ENCODE measurements at places on chromosomes 2 and 18. TPM values are rescaled to one million over a fixed set of nuclear protein-coding genes. Genes with fewer than 3 reads are reported as not detected.

DNA sequence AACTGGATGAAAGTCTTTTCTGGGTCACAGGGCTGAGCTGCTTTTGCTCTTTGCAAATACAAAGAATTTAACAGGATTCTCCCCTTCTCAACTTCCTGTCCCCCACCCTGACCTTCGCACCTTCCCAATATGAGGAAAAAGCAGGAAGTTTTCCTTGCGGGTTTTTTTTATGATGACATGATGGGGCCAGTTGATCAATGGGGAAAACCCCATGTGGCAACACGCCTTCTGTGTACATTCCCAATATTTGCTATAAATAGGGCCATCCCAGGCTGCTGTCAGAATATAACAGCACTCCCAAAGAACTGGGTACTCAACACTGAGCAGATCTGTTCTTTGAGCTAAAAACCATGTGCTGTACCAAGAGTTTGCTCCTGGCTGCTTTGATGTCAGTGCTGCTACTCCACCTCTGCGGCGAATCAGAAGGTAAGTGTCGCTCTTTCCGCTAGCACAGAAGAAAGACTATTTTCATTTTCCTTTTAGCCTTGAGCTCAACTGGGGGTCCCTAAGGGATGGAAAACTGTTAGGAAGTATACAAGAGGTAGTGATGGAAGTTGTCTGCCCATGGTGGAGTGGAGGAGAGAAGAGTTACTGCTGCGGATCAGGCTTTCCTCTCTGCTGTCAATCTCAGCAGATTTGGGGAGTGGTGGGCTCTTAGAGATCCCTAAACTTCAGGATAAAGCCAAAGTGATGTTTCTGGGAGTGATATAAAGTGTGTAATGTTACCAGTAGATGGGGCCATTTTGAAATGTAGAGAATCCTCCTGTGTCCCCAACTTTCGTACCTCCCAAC, at the start of gene CCL20:
TSS of gene CCL20 (plus strand) at position 281 of the 792 bp plus-strand sequence. CDS start at position 351, 70 bp downstream.
- DNase-seq, result no peak

- no peak for DNase-seq
These were observed 75.3 kb downstream of the LRRFIP1 start for GRCh38 chr2:237702441-237703391.

Gene TWSG1
- 45.4 TPM for total RNA-seq

DNA sequence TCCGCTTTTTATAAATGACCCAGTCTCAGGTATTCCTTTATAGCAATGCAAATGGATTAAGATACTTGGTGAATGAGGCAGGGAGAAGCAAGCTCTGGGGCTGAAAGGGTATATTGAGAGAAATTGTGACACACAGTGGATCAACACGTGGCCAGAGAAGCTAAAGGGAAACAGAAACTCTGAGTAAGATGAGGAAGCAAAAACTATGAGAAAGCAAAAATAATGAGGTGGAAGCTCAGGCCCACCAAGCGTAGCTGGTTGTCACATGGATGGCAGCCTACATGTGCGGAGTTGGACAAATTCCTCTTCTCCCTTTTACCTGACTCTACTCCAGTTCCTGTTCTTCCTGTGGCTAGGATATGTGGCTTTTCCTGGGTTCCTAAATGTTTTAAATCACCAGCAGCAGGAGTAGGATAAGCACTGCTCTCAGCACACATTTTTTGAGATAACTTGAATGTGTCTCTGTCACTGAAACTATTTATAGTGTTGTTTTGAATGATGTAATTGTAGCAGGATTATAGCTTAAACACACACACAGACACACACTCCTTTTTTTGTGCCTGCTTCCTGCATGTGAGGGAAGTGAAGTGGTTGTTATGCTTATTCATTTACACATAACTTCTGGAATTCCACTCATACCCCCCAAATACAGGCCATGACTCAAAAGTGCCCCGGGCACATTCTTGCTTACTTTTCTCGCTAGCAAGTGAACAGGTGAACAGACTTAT, 30.1 kb upstream of the EPC2 start:
- no peak for DNase-seq

Gene GREB1
- 35.4 TPM for total RNA-seq

Gene ICOS
- 1.7 TPM for total RNA-seq

GRCh38 chr18:70426818-70427217, 138.0 kb downstream of the SOCS6 start:
- no peak for DNase-seq

DNA sequence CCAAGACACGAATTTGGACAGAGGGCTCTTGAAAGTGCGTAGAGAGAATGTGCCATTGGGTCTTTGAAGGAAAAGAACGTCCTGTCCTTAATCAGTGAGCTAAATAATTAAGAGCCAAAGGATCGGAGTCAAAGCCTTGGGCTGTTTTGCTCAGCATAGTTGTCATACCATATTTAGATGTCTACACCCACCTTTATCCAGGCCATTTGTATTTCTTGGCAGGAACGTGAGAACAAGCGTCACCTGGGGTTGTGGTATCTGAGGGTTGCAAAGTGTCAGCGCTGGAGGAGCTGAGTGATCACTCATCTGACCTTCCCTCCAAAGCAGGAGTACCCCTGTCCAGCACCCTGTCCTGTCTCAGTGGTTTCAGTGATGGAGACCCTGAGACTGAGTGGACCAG, 4.5 kb downstream of the LPIN1 start:
- no peak for DNase-seq

Gene MC2R
- total RNA-seq, result not detected

Gene CPO
- total RNA-seq, result not detected

- DNase-seq, result no peak
These were observed 72.4 kb downstream of the SLC16A14 start for GRCh38 chr2:229996320-229996719.

DNA sequence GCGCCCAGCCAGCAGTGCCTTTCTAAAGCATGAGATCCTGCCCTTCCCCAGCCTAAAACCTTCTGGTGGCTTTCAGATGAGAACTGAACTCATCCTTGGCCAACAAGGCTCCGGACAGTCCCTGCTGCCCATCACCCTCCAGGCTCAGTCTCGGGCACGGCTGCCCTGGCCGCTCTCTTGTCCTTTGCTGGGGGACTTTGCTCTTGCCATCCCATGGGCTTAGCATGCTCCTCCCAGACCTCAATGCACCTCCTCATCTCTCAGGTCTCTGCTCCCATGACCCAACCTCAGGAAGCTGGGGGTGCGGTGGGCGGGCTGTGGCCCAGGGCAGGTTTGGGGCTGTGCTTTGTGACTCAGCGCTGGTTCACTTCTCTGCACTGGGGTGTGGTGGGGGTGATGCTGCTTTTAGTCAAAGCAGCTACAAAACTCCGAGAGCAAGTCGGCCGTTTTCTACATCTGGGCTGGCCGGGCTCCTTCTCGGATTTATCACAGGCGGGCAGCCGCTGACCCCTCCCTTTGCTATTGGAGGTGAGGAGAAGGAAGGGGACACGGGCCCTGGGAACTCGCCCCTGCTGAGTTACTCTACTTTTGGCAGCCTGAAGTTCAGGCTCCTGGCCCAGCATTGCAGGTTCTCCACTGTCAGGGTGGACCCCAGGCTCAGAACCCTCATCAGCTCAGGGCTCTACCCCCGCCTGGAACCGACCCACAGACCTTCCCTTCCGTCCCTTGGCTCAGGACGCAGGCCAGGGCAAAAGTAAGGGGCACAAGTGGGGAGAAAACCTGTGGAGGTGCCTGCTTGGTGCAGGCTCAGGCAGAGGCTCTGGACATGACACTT, 90.6 kb upstream of the TAF1B start:
- no peak for DNase-seq

Gene TMEM247
- total RNA-seq, result not detected

Gene MAP3K2
- total RNA-seq, result 36.6 TPM

GRCh38 chr2:25692143-25692542, 18.8 kb upstream of the DTNB start:
- no peak for DNase-seq

DNA sequence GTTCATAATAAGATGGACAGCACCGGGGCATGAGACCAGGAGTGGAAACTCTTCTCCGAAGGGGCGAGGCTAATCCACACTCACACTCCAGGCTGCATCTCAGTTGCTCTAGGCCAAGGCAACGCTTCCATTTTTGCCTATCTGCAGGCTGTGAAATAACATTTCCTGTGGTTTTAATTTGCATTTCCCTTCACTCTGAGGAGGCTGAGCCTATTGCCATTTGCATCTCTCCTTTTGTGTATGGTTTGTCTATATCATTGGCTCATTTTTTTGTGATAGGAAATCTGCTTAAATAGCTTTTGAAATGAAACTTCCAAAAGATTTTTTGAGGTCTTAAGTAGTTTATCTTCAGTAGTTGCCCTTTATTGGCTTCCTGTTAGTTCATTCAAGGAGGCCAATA, 57.6 kb downstream of the TPGS2 start:
- no peak for DNase-seq

GRCh38 chr2:27218614-27219013, 1.4 kb downstream of the CAD start:
- DNase-seq, result no peak

- no peak for DNase-seq
These were observed 59.4 kb upstream of the CTLA4 start for GRCh38 chr2:203808046-203808750.

DNA sequence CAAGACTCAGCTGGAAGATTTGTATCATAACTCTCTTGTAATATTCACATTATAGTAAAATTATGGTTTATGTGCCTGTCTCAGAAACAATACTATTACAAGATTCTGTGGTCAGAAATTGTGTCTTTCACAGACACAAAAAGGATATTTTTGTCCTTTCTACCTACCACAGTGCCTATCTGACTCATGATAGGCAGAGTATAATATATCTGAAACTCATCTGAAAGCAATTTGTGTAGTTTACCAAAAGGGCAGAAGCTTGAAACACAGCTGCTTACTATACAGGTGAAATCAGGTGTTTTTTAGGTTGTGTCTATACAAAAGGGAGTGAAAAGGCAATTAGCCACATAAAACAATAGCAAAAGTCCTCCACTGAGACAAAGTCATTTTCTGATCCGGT, 10.9 kb downstream of the TMEM200C start:
- DNase-seq, result no peak

Gene EVX2
- total RNA-seq, result 0.98 TPM

DNA sequence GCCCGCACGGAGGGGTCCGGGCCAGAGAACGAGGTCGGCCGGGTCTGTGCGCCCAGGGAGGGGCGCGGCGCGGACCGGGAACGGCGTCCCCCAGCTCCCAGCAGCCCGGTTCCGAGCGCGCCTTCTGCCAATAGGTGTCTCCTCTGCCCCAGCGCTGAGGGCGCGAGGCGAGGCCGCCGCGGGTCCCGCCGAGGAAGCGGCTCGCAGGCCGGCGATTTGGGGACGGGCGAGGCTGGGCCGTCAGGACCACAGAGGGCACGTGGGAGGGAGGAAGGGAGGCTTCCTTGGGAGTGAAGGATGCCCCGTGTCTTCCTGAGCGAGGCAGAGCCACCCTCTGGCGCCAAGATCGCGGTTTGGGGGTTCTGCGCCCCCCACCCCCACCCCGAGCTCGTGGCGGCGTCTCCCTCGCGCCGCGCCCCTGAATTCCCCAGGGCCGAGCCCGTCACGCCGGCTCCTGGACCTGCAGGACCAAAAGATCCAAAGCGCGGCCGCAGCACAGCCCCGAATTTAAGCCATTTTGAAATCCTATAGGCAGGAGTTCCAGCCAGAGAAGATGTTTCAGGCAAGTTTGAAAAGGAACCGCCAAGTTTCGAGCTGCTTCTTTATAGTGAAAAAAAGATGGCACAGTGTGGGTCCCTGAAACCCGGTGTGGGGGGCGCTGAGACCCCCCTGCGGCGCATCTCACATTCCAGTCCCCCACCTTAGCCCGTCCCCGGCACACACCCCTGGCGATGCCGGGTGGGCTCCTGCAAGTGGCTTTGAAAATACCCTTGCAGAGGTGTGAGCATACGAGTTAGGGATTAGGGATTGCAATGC, 909 bp downstream of the NFATC1 start:
- DNase-seq, result no peak

- DNase-seq, result no peak
These were observed 54.9 kb downstream of the SDC1 start for GRCh38 chr2:20169796-20170703.

DNA sequence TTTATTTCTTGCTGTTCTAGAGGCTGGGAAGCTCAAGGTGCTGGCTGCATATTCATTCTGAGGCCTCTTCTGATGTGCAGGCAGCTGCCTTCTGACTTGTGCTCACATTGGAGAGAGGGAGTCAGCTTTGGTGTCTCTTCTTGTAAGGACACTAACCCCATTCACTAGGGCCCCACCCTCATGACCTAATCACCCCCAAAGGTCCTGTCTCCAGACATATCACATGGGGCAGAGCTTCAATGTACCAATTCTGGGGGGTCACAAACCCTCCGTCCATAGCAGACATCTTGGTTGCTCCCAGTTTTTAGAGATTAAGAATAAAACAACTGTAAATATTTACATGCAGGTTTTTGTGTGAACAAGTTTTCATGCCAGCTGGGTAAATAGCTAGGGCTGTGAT, 109.1 kb downstream of the RTP5 start:
- no peak for DNase-seq

DNA sequence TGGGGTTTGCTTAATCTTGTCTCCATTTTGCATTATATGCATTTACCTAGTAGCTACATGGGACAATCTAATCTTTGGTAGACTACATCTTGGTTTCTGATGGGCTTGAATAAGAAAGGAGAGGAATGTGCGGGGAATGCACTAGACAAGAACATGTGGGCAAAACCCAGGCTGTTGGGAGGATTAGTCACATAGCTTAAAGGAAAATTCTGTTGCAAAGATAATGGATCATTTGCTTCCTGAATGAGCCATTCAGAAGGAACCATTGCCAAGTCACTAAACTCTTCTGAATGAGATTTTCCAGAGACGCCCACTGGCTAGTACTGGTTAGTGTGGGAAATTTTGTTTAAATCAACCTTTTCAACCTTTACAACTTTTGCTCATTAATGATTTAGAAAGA, 84.8 kb downstream of the OSBPL6 start:
- DNase-seq, result no peak

DNA sequence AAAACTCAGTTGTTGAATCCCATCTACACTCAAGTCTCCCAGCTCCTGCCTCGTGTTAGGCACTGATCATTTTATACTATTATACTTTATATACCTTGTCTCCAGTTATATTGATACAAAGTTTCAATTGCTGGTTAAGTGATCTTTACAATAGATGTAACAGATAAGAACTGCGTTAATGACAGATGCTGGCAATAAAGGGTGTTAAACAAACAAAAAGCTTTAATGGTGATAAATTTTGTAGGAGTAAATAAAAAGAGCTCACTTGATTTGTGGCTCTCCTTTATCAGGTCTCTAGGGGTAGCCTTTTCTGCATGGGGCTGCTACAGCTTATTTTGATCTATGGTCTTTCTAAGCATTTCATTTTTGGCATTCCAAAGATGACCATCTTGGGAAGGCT, 106.9 kb upstream of the GAREM1 start:
- DNase-seq, result no peak

GRCh38 chr2:188333751-188334524, 42.3 kb downstream of the GULP1 start:
- DNase-seq, result no peak

Gene TCF23
- total RNA-seq, result 7.4 TPM

GRCh38 chr2:124248386-124248785, 223.3 kb downstream of the CNTNAP5 start:
- no peak for DNase-seq

DNA sequence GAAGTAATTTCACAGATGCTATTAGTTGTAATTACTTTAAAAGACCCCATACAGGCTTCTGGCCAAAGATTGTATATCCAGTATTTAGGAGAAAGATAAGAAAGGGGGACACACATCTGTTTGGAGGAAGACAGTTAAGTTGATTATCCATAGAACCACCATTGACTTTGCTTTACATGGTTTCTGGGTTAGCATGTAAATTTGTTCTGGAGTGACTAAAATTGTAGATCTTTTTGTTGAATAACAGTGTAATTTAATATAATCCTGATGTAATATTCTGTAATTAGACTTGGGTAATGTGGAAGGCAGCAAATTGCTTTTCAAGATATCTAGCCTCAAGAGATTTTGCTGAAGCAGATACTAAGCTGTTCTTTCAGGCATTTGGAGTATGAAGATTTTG, 17.2 kb downstream of the COMMD1 start:
- no peak for DNase-seq
